CD8-positive, alpha-beta memory T cell (primary cell): ENCODE measurements at places on chromosomes 12 and 14.
A peak's percentile ranks its signal among the peaks of the same experiment; 100 is the strongest.

DNA sequence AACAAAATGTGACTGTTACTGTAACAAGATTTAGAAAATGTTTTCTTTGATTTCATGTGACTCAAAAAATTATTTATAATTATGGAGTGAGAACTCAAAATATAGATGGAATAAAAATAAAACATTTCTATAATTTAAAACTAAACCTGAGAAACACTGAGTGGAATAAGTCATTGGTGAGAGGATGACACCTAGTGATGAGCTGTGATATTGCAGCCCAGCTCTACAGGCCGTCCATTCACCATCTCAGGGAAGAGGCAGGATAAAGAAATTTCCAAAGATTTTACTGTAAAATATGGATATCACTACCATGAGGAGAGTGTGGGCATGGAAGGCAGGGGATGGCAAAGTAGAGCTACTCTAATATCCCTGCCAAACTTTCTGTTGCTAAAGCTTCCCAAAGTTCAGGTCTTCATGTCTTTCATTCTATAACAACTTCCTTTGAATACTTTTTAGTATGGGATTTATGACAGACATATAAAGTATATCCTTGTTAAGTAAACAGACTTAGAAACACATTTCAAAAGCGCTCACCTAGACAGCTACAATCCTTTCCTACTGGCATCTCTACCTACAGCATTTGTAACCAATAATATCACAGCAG lies 308.0 kb downstream of the ITPR2 start:
- no peak for DNase-seq

GRCh38 chr12:51351913-51352532 lies 5.5 kb upstream of the CELA1 start:
- DNase-seq = peak; percentile 45

- no peak for DNase-seq
Observed at GRCh38 chr12:57522887-57523705, 472 bp downstream of the MBD6 start.

DNA sequence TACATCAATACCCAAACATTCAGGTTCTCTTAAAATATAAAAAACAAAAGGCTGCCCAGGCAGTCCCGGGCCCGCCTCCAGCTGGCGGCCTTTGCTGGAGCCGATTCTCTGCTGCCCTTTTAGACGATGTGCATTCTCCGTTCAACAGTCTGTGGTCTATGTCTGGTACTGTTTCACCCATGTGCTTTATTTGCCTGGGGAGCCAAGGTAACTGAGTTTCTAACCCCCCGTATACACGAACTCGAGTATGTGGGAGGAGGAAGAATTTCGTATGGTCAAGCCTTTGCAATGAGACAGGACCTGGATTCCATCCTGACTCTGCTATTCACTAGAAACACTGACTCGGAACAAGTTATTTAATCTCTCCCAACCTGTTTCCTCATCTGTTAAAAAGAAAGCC lies 54.1 kb upstream of the GPR68 start:
- no peak for DNase-seq

- no peak for DNase-seq
Observed at GRCh38 chr14:90900476-90901083, 84.3 kb upstream of the TTC7B start.

DNA sequence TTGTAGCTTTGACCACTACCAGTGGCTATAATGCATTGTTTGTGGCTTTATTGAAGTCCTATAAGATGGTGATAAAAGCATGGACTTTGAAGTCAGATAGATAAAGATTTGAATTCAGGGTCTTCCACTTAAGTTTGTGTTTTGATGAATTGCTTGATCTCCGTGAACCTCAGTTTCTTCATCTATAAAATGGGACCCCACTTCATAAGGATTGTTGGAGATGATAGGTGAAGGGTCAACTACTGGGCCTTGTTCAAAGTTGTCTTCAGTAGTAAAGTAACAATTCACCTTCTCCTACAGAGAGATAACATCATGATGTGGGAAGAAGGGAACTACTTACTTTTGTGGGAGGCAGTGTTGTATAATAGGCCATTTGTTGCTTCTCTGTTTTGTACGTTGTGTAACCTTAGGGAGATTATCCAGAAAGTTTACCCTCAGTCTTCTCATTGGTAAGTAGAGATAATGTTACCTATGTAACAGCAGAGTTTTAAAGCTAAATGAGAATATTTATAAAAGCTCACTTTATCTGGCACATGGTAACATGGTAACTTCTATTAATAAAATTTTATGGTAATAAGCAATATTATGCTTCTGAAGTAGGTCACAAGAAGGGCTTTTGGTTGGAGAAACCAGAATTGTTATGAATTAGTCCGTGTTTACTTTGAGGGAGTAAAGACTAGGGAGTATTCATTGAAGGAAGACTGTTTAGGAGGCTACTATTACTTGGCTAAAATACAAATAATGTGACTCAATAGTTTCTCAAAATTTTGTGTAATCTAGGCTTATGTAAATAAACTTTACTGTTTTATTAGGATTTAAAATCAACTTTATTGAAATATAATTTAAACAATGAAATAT lies 15.1 kb downstream of the ADIPOR2 start:
- no peak for DNase-seq

DNA sequence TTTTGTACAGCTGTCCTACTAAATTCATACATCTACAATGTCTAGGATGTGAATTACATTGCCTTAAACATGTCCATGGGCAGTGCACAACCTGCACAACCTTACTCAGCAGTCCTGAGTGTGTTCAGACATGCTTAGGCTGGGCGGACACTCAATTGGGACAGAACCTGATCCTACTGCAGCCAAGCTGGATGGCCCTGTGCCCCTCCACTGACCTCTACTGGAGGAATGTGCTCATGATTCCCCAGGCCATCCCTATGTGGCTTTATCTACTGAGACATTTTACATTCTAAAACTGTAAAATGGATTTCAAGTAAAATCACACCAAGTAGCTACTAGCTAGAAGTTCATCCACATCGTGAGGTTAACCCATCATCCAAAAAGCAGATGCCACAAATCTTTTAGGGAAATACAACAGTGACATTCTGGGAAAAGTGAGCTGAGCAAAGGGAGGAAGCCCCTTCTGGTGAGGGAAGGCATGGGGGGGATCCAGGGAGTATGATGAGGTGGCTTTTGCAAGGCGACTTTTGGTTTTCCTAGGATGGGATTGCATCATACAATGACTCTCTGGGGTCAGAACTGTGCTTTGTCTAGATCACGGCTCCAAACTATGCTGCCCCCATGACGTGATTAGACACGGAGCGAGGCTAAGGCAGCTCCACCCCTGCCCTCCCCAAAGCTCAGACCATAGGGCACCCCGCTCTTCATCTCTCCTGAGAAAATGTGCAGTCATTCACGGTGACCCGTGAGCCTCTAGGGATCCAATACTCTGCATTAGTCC lies 911.7 kb upstream of the TMEM132C start:
- DNase-seq = no peak

- no peak for DNase-seq
Observed at GRCh38 chr12:111741235-111741812, 25.4 kb upstream of the ALDH2 start.

- no peak for DNase-seq
Observed at GRCh38 chr14:63406333-63406732, 87.6 kb upstream of the GPHB5 start.

DNA sequence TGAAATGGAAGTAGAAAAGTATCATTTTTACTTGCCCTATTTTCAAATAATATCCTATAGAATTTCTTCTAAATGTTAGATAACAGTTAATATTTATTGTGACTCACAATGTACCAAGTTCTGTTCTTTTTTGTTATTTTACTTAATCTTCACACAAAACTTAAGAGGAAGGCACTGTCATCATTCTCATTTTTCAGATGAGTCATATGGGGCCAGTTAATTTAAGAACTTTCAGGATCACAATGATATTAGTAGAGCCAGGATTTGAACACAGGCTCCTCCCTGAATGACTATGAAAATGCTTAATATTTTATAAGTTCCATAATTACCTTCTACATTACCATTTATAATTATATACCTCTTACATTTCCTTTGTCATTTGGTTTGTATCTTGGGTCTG lies 10.4 kb upstream of the TMEM260 start:
- DNase-seq = no peak

- no peak for DNase-seq
Observed at GRCh38 chr14:96752125-96752524, 45.1 kb upstream of the VRK1 start.

DNA sequence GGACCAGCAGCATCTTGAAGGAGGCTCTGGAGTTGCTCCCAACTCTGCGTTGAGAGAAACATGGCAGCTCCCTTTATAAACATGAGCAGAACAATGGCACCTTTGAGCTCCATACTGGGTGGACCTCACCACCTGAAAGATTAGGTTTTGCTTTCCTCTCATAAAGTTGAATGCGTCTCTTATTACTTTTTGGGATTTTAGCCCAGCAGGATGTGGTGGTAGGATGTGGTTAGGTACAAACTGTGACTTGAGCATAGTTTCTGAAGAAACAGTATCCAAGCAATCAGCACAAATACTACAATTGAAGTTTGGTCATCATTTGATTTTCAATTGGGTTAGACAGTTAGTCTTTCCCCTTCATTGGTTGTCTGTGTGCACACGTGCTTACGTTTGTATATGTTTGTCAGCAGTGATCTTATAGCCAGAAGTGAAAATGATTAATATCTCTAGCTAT lies at the start of gene PRR4:
Gene PRR4, minus strand, starts transcription at position 51 of the 454 bp plus-strand sequence. Its CDS starts 38 bp downstream, at position 13.
- no peak for DNase-seq

GRCh38 chr12:28527631-28528249 lies 337.5 kb downstream of the CCDC91 start:
- no peak for DNase-seq

GRCh38 chr14:91377700-91378652 lies 39.6 kb downstream of the CCDC88C start:
- no peak for DNase-seq

DNA sequence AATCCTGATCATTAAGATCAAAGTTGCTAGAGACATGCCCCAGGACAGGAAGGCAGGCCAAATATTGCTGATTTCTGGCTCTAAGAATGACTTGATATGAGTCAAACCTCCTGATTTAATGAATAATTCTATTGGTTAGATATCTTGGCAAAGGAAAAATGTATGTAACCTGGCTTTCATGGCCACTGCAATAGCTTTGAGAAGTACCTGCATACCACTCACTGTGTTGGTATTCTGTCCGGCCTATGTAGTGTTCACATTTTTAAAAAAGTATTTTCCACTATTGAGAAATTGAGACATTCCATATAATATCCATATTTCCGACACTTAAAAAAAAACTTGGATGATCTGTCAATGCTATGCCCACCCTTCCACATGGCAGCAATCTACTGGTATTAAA lies 283.1 kb upstream of the SOX5 start:
- DNase-seq = no peak

- DNase-seq = no peak
Observed at GRCh38 chr14:55316564-55316963, 45.3 kb downstream of the FBXO34 start.

- DNase-seq = no peak
Observed at GRCh38 chr12:87807086-87807485, 222.1 kb downstream of the C12orf50 start.

DNA sequence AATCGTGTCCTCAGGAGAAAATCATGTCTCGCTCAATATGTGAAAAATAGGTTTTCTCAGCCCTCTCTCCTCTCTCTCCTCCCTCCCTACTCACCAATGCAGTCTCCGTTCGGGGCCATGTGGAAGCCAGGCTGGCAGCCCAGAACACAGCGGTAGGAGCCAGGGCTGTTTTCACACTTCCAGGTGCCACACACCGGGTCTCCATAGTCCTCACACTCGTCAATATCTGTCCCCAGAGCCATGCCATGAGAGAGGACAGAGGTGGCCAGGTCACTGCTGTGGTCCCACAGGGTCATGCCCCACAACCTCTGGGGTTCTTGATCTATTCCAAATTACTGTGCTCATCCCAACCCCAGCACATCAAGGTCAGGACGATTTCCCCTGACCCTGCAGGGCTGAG lies 13.5 kb downstream of the ISCA2 start:
- no peak for DNase-seq

- no peak for DNase-seq
Observed at GRCh38 chr14:76951166-76951565, 77.3 kb downstream of the IRF2BPL start.

DNA sequence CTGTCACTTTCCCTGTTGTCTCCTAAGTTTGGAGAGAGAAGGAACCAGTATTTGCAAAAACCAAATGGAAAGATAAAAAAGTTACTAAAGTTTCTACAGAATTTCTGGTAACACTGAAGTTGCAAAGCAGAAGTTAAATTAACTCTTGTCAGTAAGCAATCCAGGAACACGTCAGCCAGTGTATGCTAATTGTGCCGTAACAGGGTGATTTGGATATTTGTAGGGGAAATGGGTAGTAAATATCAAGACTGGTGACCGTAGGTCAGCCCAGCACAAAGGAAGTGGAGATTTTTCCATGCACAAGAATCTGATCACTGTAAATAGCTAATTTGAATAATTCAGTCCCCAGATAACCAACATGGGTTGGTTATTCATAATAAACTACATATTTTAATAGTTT lies 2.3 kb downstream of the CDKN1B start:
- DNase-seq = no peak

- DNase-seq = no peak
Observed at GRCh38 chr12:133172491-133172890, 8.8 kb upstream of the ZNF268 start.

- no peak for DNase-seq
Observed at GRCh38 chr12:116135209-116135930, 142.1 kb downstream of the MED13L start.
